Stimulated activated CD4-positive, alpha-beta T cell treated with anti-CD3 and anti-CD28 coated beads, Interleukin-1b, Interleukin-23, amount 100 ng/mL, for 1 hour (primary cell): ENCODE measurements at places on chromosomes 7 and 10.

- DNase-seq = no peak
Observed at GRCh38 chr7:17405786-17406185, 107.3 kb downstream of the AHR start.

GRCh38 chr7:49443515-49443914, 329.9 kb upstream of the VWC2 start:
- no peak for DNase-seq

DNA sequence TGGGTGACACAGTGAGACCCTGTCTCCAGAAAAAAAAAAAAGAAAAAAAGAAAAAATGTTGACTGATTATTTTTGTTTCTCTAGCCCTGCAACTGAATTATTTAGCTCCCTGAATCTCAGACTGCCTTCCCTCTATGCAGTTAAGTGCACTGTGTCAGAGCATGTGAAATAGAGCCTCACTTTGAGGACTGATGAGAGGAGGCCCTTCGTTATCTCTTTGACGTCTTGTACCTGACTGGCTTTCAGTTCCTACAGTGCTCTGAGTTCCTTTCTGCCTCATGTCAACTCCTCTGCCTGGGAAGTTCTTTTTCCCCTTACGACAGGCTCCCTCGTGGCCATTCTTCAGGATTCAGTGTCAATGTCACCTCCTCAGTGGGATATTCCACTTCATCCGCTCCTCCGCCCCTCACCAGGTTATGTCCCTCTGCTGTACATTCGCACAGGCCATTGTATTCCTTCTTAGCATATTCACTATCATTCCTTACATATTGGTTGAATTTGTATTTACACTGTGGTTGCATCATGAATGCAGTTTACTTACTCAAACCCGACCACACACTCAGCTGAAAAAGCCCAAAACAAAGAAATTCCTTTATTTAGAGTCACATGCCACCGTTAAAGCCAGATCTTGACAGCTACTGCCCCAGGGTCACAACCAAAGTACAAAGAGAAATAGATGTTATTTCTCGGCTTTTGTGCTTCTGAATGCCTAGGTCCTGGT, 18.1 kb upstream of the CAMK2G start:
- DNase-seq = no peak

GRCh38 chr10:73810735-73811465, 498 bp downstream of the NDST2 start:
- DNase-seq = peak; percentile 9

GRCh38 chr10:86221442-86222335, 144.9 kb downstream of the GRID1 start:
- DNase-seq = no peak

GRCh38 chr10:62231371-62231770, 37.3 kb downstream of the RTKN2 start:
- DNase-seq = no peak

GRCh38 chr7:114298011-114298410, 116.6 kb upstream of the FOXP2 start:
- no peak for DNase-seq

GRCh38 chr7:106108991-106109390, 3.1 kb downstream of the SYPL1 start:
- DNase-seq = no peak

GRCh38 chr10:27723436-27723835, 22.2 kb downstream of the MKX start:
- no peak for DNase-seq

GRCh38 chr7:78736548-78736947, 716.9 kb downstream of the MAGI2 start:
- no peak for DNase-seq

- no peak for DNase-seq
Observed at GRCh38 chr7:36905841-36906240, 181.5 kb upstream of the AOAH start.

DNA sequence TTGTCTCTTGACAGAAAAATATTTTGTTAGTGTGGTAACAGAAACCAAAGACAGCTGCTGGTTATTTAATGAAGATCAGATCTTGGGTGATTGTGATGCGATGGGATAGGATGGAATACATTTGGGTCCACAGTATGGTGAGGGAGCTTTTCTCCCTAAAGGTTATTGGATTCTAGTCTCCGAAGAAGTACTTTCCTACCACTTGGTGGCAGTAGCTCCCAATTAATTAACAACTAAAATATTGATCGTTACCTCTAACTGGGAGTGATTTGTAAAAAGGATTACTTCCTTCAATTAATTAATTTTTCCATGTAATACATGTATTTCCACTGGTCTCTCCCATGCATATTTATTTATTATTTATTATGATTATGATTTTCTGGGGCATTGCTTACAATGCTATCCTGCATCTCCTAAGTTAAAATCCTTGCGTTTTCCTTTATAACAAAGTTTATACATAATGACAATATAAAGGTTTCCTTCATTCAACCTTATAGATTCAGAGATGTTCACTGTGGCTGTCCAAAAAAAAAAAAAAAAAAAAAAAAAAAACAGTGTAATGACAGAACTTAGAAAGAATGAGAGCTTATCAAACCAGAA, 25.6 kb downstream of the TMEM196 start:
- DNase-seq = no peak

GRCh38 chr10:52455098-52455497, 141.0 kb downstream of the DKK1 start:
- DNase-seq = no peak

GRCh38 chr7:114431189-114431588, 16.6 kb downstream of the FOXP2 start:
- no peak for DNase-seq

GRCh38 chr10:49360271-49361177, 35.4 kb downstream of the DRGX start:
- DNase-seq = no peak

- DNase-seq = no peak
Observed at GRCh38 chr7:45921699-45922519, 837 bp upstream of the IGFBP3 start.

DNA sequence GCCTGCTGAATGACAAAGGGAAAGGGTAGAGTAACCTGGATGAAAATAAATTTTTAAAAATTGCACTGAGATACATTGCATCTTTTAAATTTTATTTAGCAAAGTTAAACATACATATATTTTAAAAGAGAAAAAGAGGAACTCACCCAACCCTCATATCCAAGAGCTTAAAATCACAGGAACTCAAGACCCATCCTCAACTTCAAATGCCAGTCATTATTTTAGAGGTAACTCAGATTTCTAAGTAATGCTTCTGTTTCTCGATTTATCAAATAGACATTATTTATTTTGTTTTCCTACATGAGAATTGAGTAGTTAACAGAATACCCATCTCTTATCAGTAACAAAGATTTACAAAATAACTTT, 32.4 kb upstream of the KMT2E start:
- no peak for DNase-seq

GRCh38 chr10:103542764-103543616, 49.5 kb downstream of the NEURL1 start:
- DNase-seq = no peak

DNA sequence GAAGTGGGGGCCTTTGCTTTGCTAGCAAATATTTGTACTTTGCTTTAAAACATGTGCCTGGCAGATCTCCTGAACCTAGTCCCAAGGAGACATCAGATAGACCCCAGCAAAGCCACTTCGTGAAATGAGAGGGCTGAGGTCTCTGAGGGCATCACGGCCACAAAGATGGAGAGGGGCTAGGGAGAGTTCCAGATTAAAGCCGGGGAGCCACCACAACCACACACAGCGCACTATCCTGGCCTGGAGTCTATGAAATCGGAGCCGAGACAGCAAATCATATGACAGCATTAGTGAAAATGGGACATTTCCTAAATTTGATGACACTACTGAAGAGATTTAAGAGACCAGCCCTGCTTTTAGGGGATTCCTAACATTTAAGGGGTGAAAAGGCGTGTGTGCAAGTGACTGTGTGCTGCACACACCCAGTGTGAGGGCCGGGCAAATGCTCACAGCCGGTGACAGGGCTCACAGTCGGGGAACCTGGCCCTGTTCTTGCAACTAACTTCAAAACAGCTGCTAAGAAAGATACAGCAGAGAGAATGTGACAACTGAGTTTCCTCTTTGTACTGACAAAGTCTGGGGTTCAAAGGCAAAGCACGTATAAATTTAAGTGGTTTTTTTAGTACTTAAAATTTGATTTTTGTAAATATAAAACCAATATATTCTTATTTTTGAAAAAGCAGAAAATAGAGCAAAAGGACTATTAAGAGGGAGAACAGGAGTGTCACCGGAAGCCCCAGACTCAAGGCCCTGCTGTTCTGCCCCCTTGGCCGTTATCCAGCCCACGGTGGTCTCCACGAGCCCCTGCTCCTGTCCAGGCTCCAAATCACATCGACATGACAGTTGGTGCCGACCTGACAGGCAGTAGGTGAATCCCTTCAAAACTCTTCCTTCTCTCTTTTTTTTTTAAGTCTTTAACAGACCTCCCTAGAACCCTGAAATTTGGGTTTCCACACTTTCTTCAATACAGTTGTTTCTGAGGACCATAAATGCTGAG, 49.5 kb downstream of the VIPR2 start:
- DNase-seq = no peak

DNA sequence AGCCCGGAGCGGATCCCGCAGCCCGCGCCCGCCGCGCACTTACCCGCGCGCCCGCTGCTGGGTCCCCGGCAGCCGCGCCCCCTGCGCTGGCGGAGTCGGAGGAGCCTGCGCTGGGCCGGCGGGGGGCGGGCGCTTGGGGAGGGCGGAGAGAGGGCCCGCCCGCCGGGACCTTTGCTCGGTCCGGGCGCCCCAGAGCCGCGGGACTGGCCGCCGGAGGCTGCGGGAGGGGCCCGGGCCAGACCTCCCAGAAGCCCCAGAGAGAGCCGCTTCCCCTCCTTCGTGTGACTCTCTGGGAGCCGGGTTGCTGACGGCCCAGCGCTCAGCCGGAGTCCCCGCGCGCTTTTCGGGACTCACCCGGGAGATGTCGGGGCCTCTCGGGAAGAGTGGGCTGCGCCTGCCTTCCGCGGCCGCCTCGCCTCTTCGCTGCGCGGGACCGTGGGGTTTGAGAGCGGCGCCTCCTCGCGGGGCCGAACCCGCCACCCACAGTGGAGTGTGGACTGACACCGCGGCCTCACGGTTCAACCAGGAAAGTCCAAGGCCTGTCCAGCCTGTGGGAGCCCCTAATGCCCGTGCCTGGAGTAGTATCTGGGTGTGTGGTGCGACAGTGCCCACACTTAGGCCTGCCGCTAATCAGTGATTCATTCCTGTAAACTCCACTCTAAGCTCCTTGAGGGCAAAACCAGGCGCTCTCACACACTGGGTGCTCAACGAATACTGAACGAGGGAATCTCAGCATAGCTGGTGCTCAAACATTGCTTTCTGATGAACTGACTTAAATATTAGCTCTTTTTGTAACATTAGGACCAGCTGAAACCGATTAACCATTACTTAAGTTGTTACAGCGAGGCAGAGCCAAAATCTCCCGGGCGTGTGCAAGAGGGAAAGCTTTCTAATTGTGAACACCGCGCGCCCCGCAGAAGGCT, at the start of gene GSDME:
TSS of gene GSDME (minus strand) at position 112 of the 923 bp plus-strand sequence. CDS start 7,690 bp downstream, outside the sequence.
- DNase-seq = no peak

DNA sequence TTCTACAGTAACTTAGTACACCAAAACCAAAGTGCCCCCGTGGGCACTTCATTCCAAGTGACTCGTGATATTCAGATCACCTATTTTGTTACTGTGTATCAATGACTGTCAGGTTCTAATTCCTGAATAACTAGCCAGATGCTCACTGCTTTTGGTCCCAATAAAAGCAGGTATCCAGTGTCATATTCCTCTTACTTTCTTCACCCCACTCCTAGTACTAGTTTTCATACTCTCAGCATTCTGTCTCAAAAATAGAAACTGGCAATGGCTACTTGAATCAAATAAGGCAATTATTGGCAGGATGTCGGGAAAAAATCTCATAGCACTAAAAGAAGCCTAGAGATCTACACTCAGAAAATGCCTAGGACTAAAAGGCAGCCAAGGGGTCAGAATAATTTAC, 84.6 kb downstream of the ZNF467 start:
- DNase-seq = no peak

DNA sequence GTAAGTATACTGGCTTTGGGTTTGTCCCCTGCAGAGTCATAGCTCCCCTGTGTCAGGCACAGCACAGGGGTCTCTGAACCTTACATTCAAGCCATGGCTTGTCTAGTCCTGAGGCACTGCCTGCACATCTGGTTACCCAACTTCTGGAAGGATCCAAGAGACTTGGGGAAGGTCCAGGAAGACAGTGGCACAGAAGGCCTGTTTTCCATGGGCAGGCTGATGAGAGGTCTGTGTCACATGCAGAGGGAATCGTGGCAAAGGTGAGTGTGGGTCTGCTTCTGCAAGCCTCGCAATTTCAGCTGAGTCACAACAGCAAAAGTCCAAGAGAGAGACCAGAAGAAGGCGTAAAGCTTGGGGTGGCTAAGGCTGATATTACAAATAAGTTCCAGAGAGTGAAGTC, 28.4 kb upstream of the BMPR1A start:
- no peak for DNase-seq

- DNase-seq = no peak
Observed at GRCh38 chr10:100745882-100746783, 751 bp downstream of the PAX2 start.
